CD4-positive, alpha-beta T cell treated with Interleukin-2 at 100 ng/mL for 4 hours (primary cell): ENCODE measurements at places on chromosomes 6 and 20.

- DNase-seq: no peak
Measured at GRCh38 chr20:16664020-16664419, 65.8 kb upstream of the SNRPB2 start.

DNA sequence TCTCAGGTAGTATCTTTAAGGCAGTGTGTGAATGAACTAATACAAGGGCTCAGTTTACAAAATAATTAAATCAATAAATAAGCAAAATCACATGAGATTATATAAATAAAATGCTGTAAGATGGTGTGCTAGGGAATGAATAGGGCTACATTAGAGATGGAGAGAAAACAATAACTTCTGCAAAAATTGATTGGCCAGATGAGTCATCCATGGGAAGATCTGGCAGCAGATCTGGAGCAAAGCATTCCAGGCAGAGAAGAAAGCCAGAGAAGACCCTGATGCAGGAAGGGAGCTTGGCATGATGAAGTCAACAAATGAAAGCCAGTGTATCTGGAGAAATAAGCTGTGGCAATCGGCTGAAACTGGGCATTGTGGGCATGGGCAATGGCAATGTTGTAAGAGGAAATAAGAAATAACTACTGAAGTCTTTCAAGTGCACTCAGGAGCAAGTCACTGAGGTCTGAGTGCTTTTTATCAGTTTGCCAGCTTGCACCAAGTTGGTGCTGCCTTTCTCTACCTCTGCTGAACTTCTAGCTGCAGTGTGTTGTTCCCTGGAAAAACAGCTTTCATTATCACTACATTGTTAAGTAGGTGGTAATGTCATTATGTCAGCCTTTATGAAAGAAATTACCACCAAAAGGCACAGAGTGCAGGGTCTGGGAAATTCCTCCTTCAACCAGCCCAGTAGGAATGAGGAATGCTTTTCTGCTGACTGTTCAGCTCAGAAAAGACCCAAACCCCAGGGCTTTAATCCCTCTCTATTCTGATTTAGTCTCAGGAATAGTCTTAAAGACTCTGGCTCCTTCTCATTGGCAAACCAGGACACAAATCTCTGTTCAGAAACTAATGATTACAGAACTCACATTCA lies 231.6 kb downstream of the HTR1B start:
- no peak for DNase-seq

DNA sequence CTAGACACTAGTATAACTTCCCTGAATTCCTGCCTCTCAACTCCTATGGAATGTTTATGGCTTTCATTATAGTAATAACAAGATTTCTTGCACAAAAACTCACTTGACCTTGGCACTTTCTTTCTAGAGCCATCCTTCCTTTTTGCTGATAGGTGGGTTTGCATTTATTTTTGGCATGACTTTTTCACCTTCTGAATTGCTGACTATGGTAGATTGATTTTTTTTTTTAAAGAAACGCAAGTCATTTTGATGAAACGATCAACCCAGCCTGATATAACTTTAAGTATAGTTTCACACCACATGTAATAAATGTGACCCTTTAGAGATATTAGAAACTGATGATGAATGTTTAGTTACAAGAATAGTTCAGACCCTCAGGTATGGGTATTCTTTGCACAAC lies 61.8 kb downstream of the BMP6 start:
- DNase-seq: no peak

DNA sequence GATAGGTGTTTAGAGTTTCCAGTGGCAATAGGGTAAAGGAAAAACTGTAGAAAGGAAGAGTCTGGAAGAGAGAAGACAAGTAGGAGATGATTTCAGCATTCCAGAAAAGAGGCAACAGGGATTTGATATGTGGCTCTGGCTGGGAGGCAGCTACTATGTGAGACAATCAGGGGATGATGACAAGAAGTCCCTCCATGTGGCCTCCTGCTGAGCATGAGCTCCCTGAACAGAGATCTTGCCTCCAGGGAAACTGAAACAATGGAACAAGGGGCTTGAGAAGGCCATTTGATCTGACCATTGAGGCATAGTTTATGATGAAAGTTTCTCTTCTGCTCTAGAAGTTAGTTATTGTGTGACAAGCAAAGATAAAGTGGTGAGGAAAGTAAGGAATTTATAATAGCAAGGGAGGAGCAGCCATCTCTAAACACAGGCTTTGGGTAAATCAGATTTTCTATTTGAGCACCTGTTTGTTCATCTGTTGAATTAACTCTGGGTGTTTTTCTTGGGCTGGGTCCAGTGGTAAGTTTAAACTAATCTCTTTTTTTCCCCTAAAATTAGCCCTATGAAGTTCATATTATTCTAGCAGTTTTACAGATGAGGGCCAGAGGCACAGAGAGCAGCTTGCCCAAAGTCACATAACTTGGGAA lies 3.0 kb upstream of the GPX5 start:
- DNase-seq: no peak

GRCh38 chr20:53578492-53579222 lies 15.0 kb downstream of the ZNF217 start:
- peak; percentile 89 for DNase-seq

GRCh38 chr6:108875161-108875555 lies 26.9 kb downstream of the ARMC2 start:
- DNase-seq: no peak

- no peak for DNase-seq
Measured at GRCh38 chr6:136079701-136080565, 170.2 kb downstream of the MTFR2 start.

- DNase-seq: peak; percentile 42
Measured at GRCh38 chr6:110814102-110815014, 911 bp downstream of the CDK19 start.

GRCh38 chr6:31970604-31971271 lies 1.2 kb downstream of the DXO start:
- no peak for DNase-seq

GRCh38 chr6:138157986-138158638 lies 3.6 kb upstream of the ARFGEF3 start:
- no peak for DNase-seq

GRCh38 chr6:5029609-5030008 lies 25.8 kb upstream of the RPP40 start:
- DNase-seq: no peak

DNA sequence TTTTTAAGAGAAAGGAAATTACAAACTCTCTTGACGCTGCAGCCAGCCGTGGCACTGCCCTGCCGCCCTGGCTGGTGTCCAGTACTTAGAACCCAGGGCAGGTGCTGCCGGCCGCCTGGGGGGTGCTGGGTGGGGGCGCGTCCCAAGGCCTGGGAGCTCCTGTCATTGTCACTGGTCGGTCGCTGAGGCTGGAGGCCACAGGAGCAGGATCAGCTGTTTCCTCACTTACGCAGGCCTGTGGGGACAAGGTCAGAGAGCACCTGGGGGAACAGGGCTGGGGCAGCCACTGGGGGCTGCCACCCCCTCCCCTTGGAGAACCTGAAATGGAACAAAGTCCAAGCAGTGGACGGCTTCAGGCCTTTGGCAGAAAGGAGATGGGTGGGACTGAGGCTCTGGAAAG lies 5.6 kb downstream of the BIRC7 start:
- no peak for DNase-seq

GRCh38 chr6:150336708-150337107 lies 32.1 kb upstream of the IYD start:
- no peak for DNase-seq

DNA sequence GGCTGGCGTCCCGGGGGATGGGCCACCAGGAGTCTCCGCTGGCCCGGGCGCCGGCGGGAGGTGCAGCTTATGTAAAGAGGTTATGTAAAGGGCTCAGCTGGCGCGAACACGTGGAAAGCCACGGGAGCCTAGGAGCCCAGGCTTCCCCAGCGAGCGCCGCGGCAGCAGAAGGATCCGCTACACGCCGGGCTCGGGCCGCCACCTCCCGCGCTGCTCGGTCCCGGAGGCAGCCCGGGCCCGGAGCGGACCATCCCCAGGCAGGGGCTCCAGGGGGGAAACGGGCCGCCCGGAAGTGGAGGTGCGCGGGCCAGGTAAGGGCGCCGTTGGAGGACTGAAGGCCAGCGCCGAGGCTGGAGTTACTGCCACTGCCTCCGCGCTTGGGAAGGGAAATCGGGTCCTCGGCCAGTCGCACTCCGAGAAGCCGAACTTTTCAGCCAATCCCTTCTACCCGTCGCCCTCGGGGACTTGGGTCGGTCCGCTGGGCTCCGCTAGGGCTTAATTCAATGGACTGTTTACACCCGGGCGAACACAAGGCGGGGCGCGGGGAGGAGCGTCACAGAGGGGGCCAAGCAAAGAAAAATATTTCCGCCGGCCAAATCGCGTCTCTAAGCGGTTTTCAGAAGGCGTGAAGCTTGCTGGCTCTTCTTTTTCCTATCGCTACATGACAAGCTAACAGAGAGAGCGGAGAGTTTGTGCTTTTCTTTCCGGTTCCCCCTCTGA lies 398 bp downstream of the STK35 start:
- peak; percentile 92 for DNase-seq

GRCh38 chr20:16195671-16196070 lies 377.6 kb downstream of the KIF16B start:
- DNase-seq: no peak

DNA sequence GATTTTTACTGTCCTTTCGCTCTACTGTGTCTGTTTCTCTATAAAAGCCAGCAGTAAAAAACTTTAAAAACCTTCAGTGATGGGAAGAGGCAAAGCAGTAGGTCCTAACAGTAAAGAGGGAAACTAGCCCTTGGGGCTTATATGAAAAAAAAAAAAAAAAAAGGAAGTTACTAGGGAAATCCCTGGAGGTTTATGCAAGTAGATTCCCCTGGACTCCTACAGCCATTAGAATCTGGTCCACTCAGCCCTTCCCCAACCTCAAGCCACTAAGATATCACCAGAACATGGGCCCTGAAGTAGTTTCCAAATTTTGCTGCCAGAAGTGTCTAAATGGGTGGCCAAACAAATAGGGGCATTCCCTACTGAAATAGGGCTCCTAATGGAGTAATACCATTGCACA lies 70.5 kb upstream of the HINT3 start:
- DNase-seq: no peak

DNA sequence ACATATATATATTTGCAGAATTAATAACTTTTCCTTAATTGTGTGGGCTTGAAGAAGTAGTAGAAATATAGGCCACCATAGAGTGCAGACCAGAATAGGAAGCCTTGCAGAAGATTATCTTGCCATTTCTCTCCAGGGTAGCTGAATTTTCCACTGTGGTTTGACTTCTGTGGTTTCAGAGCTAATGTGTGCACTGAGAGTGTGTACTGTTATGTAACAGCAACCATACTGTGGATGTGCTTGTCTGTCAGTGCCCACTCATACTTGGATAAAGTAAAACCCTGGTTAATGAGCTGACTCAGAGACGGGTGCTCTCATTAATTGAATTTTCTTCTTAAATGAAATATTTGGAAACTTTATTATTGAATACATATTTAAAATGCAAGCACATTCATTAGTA lies 57.2 kb downstream of the CEP43 start:
- DNase-seq: peak; percentile 61

DNA sequence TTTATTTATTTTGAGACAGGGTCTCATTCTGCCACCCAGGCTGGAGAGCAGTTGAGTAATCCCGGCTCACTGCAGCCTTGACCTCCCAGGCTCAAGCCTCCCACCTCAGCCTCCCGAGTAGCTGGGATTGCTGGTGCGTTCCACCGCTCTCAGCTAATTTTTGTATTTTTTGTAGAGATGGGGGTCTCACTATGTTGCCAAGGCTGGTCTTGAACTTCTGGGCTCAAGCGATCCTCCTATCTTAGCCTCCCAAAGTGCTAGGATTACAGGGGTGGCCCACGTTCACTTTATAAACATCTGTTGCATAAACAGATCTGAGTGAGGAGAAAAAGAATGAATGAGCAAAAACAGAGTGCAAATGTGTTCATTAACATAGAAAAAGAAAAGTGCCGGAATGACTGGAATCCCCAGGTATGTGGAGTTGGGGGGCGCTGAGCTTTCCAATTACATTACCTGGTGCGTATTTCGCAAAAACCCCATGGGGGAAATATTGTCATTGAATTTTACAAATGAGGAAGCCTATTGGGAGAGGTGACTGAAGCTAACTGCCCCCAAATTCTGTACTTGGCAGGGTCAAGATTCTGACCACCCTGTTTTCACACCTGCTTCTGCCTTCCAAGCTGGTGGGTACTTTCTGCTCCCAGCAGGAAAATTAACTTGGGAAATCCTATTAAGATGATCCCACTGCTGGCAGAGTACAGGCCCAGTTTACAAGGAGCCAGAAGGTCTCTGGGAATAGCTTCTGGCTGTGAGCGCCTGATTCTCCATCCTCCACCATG lies 207.7 kb upstream of the JARID2 start:
- no peak for DNase-seq

DNA sequence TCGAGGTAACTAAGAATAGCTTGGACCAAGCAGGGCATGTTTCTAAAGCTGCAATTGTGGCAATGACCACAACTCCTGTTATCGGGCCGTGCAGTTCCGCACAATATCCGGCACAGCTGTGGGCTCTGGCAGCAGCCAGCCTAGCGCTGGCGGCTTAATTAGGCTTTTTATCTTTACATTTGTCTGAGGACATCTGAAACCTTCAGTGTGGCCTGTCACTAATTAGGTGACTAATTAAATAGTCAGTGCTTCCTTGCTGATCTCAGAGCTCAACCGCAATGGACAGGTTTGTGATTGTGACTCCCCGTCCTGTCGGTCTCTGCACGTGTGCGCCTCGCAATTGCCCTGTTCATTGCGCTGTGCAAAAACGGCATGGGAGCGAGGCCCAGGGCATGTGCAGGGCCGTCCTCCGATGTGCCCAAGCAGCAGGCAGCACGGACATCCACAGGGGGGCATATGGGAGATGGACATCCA lies 134.8 kb upstream of the INSM1 start:
- no peak for DNase-seq

DNA sequence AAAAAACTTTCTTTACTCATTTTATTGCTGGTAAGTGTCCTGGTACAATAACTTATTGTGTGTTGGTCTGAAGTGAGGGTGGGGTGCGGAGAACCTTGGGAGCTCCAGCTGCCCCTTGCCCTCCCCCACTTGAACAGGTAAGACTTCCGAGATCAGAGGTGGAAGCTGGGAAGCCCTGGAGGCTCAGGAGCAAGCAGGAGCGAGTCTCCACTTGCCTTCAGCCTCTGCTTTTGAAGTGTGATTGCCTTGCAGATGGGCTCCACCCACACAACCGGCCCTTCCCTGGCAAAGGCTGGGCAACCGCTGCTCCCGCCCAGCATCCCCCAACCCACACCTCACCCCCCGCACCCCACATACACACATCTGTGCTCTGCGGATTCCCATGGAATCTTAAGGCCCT lies 179.6 kb downstream of the TFAP2C start:
- DNase-seq: no peak

DNA sequence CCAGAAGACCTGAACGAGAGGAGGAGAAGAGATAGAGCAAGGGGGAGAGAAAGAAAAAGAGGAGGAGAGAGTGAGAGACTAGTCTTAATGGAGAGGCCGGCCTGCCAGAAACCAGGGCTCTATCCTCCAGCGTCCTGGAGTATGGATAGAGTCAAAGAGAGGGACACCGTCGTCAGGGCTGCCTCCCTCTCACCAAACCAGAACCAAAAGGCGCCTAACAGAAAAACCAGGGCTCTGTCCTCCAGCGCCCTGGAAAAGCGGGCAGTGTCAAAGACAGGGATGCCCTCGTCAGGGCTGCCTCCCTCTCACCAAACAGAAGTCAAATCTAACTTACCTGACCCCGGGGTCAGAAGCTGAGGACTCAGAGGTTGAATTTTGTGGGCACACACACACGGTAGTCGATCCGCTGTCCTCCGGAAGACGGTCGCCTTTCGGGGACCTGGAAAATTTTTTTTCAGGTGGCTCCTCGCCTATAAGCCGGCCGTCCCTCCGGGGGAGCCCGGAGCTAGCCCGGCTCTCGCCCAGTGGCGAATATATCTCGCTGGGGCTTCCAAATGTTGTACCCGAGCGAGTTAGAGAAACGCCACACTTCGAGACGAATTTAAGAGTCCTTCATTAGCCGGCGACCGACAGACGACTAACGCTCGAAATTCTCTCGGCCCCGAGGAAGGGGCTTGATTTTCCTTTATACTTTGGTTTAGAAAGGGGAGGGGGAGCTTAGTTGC lies 148.2 kb downstream of the TRIM27 start:
- no peak for DNase-seq
